ENCODE measurements at places on chromosomes 7 and 10.

GRCh38 chr10:69213591-69214311 lies 6.4 kb upstream of the HKDC1 start:
- DNase-seq, result no peak

- DNase-seq, result no peak
Observed at GRCh38 chr10:50567384-50567783, 56.4 kb downstream of the SGMS1 start.

DNA sequence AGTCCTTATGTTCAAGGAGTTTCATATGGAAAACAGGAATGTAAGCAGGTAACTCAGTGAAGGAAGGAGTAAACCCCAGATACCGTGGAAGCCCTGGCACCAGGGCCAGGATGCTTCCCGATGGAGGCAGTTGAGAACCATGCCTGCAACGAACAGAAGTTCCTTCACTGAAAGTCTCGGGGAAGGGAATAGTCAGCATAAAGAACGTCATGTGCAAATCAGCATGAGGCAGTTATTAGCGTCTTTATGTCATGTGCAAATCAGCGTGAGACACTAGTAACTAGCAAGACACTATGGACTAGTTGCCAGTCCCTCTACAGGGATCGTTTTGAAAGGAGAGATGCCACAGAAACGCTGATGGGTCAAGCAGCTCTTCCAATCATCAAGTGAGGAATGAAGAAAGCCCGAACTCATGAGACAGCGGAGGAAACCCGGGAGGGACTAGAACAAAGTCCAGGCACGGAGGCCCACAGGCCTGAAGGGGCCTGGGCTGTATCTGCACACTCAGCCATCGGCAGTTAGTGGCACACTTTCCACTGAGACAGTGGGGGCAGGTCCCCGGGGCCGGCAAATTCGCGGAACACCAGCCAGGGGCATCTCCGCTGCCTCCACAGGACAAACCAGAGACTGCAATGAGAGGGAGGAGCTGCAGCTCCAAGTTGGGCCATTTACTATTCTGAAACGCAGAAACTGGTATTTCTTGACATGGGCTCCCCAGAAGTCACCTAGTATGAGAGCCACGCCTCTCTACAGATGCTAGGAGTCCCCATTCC lies 109.6 kb downstream of the SFMBT2 start:
- DNase-seq, result no peak

- no peak for DNase-seq
Observed at GRCh38 chr10:84497978-84498377, 169.6 kb downstream of the CCSER2 start.

DNA sequence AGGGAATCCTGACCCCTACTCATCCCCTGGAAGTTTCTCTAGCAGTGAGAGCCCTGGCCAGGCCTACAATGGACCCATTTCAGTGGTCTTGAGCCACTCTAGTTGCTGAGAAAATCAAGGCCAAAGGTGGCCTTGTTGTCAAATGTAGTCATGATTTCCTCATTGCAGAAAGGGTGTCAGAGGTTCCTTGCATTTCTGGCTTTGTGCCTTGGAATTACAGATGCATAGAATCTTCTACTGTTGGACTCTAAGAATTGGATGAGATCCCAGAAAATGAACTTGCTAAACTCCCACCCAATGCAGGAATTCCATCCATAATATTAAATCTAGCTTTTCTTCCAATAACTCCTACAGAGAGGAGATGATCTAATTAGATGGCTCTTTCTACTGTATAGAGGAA lies 12.2 kb downstream of the CPA2 start:
- DNase-seq, result no peak
